ENCODE measurements at places on chromosomes 2 and 18.

- DNase-seq = no peak
These were observed 209.0 kb downstream of the MC4R start for GRCh38 chr18:60163622-60164021.

- DNase-seq = no peak
These were observed 100.6 kb downstream of the DYM start for GRCh38 chr18:49359732-49360444.

DNA sequence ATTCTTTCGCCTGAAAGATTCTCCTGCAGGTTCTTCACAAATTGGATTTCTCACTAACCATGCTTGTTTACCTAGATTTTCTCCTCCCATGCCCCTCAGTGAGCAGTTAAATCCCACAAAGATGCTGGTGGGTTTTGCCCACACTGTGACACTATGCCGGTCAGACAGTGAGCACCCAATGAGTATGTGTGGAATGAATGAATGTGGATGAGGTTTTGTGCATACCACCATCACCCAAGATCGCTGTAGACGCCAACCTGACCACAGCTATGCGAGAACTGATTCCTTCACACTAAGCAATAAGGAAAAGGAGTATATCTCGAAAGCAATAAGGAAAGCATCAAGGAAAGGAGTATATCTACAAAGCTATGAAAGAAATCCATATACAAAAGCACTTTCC is 116.7 kb downstream of the PID1 start:
- peak; percentile 12 for DNase-seq

DNA sequence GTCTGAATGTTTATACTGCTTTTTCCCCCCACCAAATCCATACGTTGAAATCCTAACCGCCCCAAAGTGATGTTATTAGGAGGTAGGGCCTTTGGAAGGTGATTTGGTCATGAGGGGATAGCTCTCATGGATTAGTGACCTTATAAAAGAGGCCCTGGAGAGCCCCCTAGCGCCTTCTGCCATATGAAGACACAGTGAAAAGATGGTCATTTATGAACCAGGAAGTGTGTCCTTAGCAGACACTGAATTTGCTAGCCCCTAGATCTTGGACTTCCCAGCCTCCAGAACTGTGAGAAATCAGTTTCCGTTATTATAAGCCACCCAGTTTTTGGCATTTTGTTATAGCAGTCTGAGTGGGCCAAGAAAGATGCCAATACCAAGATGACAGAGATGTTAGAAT is 7.2 kb upstream of the TSN start:
- no peak for DNase-seq

DNA sequence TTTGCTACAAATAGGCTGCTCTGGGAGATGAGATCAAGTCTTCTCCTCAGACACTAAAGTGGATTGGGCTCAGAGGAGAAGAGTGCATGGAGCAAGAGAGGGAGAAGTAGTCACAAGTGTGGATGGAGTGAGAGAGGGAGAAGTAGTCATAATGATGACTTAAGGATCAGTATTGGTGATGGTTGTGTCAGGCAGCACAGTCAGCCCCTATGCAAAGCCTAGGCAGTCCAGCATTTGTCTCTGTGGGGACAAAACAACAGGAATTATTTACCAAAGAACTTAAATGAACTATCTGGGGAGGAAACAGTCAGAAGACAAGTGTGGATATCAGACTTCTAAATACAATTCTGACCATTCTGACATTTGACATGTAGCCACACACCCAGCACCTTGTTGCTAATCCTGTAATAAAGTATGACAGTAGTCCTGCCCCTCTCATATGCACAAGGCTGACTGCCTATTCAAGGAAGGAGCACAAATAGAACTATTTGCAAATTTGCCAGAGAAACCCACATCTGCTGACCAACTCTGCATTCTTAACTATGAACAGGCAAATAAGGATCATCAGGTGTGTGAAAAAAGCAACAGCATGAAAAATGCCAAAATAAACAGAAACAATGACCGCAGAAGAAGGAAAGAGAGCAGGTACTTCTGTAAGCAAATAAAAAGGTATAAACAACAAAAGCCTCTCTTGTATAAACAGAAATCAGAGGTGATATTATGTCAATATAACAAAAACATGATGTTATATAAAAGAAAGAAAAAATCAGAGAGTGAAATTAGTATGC is 1597.9 kb upstream of the ACVR2A start:
- no peak for DNase-seq

DNA sequence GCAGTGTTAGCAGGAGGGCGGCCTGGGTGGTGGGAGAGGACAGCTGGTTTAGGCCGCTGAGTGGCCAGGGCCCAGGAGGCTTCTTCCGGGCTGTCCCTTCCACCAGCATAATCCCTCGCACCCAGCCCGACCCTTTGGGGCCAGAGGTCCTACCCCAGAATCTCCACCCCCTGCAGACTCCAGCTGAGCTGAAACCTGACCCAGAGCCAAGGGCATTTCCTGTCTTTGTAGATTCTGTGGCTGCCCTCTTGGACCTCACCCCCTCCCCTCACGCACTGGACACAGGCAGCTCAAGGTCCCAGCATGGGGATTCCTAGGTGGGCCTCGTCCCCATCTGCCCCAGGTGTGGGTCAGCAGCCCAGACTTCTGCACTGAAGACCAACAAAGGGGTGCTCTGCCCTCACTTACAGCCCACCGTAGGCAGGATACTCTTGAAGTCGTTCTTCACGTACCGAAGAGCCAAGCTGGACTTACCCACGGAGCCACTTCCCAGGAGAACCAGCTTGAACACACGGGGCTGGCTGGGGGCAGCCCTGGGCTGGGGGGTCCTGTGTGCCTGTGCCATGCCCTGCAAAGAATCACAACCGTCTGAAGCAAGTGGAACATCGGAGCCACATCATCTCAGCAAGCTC is 4.8 kb downstream of the RAB17 start:
- DNase-seq = no peak

Data from H54 (cell line).